ENCODE measurements at places on chromosomes 7 and 10. TPM values are rescaled to one million over a fixed set of nuclear protein-coding genes. Genes with fewer than 3 reads are reported as not detected.

Gene SLC29A3
- 8.6 TPM for polyA plus RNA-seq

Gene AASS
- 58.2 TPM for polyA plus RNA-seq

Gene AKR1C8
- not detected for polyA plus RNA-seq

Gene APBB1IP
- polyA plus RNA-seq, result 1.7 TPM

Gene TFR2
- 0.64 TPM for polyA plus RNA-seq

Gene SPDYE2
- polyA plus RNA-seq, result 2.4 TPM

Gene PRKCQ
- polyA plus RNA-seq, result 12.8 TPM

Gene RRP12
- 22.4 TPM for polyA plus RNA-seq

Gene PAX4
- not detected for polyA plus RNA-seq

Gene DDC
- 78.5 TPM for polyA plus RNA-seq

Gene EBF3
- 3.2 TPM for polyA plus RNA-seq

Gene GJC3
- 1.1 TPM for polyA plus RNA-seq

Gene PNLIPRP1
- not detected for polyA plus RNA-seq

Gene UPK3BL2
- 3.0 TPM for polyA plus RNA-seq

Gene SSBP1
- polyA plus RNA-seq, result 159 TPM

Gene HOGA1
- polyA plus RNA-seq, result 1.2 TPM

Gene SEMA3C
- polyA plus RNA-seq, result 55.0 TPM

Gene FAM237B
- 0.30 TPM for polyA plus RNA-seq

Gene ASB10
- not detected for polyA plus RNA-seq

Gene PHKG1
- polyA plus RNA-seq, result 2.3 TPM

Gene ARHGAP22
- 2.1 TPM for polyA plus RNA-seq

Gene AMZ1
- 0.10 TPM for polyA plus RNA-seq

Gene ZNF775
- 4.2 TPM for polyA plus RNA-seq

Gene AQP1
- polyA plus RNA-seq, result 120 TPM

Gene OR6V1
- polyA plus RNA-seq, result not detected

Gene TSPAN12
- polyA plus RNA-seq, result 180 TPM

Gene ARL5B
- 52.6 TPM for polyA plus RNA-seq

Gene FAM180A
- polyA plus RNA-seq, result 0.17 TPM

Gene NET1
- polyA plus RNA-seq, result 120 TPM

Gene CPA2
- 0.63 TPM for polyA plus RNA-seq

Gene FHIP2A
- polyA plus RNA-seq, result 38.0 TPM

Gene SLC16A9
- polyA plus RNA-seq, result 32.7 TPM

Gene STEAP4
- 3.3 TPM for polyA plus RNA-seq

Gene CCDC71L
- 9.9 TPM for polyA plus RNA-seq

Gene MKX
- polyA plus RNA-seq, result 0.70 TPM

Gene TAS2R5
- 1.7 TPM for polyA plus RNA-seq

Gene PNLIP
- not detected for polyA plus RNA-seq
